ENCODE measurements at places on chromosomes 13 and 19.
A peak's percentile ranks its signal among the peaks of the same experiment; 100 is the strongest.

DNA sequence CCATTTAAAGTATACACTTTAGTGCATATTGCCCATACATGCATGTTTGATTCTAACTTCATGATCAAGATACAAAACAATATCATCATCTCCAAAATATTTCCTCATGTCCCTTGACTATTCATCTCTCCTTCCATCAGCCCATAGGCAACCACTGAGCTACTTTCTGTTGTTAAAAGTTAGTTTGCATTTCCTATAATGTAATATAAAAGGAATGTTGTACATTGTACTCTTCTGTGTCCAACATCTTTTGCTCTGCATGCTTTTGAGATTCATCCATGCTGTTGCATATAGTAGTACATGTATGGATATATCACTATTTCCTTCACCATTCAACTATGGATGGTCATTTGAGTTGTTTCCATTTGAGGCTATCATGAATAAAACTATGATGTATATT, 74.7 kb downstream of the ITGBL1 start:
- DNase-seq: no peak

DNA sequence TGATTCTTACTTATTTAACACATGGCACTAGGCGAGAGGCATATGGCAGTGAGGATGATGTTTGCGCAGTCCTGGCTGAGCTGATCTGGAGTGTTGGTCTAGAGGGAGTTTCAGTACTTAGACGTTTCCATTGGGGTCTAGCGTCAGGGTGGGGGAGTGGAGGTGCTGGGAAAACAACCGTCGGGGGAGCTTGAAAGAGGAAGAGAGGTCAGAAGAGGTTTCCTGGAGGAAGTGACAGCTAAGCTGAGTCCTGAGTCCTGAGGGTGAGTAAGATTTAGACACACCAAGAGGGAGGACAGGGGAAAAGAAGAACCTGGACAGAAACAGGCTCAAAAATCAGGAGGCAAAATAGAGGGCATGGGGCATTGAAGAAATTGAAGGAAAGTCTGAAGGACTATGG, 81.4 kb downstream of the ALOX5AP start:
- DNase-seq: no peak

- no peak for DNase-seq
Measured at GRCh38 chr19:45739498-45740439, 6.5 kb downstream of the MEIOSIN start.

DNA sequence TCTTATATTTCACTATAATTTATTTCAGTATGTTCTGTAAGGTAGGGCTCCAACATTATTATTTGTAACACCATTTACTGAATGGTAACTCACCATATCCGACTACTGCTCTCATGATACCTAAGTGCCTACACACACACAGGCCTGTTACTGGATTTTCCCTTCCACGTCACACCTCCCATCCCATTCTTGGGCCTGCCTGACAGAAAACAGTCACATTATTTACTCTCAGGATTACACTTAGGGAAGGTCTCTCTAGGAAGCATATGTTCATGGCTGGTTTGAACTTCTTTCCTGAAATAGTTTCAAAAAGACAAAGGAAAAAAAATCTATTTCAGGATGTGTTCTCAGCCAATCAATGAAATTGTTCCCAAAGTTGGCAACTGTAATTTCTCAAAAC, 102.3 kb upstream of the DOCK9 start:
- DNase-seq: no peak

- no peak for DNase-seq
Measured at GRCh38 chr19:6533746-6534418, 3.1 kb downstream of the TNFSF9 start.

GRCh38 chr13:23060959-23061358, 119.8 kb upstream of the SGCG start:
- no peak for DNase-seq

GRCh38 chr19:42091742-42092141, 15.8 kb downstream of the ZNF574 start:
- no peak for DNase-seq

DNA sequence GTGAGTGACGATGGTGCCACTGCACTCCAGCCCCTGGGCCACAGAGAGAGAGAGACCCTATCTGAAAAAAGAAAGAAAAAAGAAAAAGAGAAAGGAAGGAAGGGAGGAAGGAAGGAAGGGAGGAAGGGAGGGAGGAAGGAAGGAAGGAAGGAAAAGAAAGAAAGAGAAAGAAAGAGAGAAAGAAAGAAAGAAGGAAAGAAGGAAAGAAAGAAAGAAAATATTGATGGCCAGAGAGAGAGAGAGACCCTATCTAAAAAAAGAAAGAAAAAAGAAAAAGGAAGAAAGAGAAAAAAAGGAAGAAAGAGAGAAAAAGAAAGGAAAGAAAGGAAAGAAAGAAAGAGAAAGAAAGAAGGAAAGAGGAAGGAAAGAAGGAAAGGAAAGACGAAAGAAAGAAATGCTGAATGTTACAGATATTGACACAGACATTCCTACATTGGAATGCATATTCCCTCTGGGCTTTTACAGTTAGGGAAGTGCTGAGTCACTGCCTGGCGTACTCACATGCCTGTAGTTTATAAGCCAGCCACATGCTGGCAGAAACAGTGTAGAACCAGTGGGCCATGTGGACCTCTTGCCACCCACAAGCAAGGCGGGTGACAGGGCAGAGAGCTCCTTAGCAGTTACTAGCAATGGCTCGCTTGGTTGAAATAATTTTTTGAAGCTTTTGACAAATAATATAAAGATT, 34.6 kb upstream of the SLC46A3 start:
- DNase-seq: no peak

DNA sequence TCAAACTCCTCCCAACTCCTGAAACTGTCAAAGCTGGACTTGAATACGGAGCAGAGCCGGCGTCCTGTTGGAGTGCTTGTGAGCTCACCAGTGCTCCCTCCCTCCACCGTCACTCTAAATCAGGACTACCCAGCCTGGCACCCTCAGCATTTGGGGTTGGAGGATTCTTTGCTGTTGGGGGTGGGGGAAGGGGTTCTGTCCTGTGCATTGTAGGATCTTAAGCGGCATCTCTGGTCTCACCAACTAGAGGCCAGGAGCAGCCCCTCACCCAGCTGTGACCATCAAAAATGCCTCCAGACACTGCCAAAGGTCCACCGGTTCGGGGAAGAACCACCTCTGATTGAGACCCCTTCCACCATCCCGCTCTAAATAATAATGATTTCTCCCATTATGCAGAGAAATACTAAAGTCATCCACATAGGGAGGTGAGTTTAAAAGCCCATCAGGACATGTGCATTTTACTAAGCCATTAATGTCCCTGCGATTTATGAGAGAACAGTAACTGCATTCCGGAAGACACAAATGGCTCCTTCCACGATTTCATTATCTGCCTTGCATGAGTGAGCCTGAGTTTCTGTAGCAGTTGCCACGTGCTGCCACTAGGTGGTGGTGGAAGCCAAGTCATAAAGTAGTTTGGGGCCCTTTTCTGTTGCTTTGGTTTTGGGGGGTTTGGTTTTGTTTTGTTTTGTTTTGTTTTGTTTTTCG, 16.1 kb upstream of the USP29 start:
- DNase-seq: peak; percentile 75

- no peak for DNase-seq
Measured at GRCh38 chr19:14337510-14337909, 43.7 kb upstream of the ADGRE5 start.

- DNase-seq: no peak
Measured at GRCh38 chr13:66492479-66492878, 737.7 kb downstream of the PCDH9 start.

DNA sequence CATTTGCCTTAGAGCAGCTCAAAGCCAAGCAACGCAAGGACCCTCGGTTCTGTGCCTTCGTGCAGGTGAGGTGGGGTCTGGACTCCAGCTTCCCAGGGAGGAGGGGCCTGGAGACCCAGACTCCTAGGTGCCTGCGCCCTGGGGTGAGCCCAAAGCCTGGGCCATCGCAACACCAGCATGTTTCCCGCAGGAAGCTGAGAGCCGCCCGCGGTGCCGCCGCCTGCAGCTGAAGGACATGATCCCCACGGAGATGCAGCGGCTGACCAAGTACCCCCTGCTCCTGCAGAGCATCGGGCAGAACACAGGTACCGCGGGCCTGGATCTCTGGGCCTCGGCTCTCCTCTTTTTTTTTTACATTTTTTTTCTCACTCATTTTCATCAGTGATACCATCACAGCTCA, 19.6 kb downstream of the ARHGEF1 start:
- DNase-seq: no peak

DNA sequence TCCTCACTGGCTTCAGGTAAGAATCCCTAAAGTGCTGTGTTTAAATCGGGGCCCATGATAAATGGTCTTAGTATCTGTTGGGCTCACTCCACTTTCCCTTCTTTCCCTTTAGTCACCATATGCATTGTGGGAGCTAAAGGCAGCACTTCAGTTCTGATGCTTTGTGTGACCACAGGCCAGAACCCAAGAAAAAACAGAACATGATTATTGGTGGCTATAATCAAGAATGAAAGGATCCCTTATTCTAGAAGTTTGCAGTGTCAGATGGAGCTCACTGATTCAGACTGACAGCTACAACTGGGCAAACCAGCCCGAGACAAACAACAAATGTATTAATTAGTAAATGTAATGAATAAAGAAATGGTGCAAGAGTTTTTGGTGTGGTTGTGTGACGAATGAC, 57.3 kb upstream of the POMP start:
- no peak for DNase-seq

GRCh38 chr13:71714802-71715375, 152.1 kb downstream of the DACH1 start:
- no peak for DNase-seq

DNA sequence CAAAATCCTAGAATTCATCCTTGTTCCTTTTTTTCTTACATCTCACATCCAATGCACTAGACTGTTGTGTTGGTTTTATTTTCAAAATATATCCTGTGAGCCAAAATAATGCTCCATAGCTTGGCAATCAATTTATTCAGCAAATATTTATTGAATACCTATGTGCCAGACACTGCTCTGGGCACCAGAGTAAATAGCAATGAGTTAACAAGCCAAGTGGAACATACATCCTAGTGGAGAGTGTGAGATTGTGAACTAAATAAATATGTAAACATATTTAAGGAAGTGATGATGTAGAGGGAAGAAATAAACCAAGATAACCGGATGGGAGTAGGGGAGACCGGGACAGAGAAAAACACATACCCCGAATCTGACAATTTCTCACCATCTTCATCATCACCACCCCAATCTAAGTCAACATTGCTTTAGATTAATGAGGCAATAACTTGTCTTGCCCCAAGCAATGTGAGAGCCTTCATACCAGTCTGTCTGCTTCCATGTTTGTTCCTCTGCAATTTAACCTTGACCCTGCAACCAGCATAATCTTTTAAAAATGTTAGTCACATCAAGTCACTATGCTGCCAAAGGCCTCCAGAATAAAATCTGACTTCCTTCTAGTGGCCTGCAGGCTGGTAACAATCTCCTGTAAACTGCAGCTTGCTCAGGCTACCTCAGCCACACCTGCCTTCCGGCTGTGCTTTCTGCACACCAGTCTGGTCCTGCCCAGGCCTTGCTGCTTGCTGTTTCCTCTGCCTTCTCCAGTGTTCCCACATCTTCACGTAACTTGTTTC, 199.2 kb downstream of the DLEU7 start:
- DNase-seq: no peak

DNA sequence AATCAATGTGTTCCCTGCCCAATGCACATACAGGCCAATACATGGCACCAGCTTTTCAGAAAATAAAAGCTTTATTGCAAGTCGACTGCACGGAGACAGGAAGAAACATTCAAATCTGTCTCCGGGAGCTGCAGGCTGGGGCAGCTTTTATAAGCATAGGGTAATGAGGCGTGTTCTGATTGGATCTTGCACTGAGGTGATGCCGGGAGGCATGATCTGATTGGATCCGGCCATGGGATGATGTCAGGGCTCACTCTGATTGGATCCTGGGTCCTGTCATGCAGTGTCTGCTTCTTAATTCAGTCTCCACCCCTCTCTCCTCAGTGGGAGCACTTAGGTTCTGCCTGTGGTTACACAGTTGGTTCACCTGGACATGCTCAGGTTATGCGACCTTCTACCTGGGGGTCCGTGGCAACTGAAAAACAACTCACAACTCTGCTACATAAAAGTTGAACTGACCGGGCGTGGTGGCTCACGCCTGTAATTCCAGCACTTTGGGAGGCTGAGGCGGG, 11.8 kb upstream of the FBN3 start:
- no peak for DNase-seq

- no peak for DNase-seq
Measured at GRCh38 chr19:44553478-44554171, 24.1 kb upstream of the CEACAM20 start.

- no peak for DNase-seq
Measured at GRCh38 chr13:94660695-94661326, 51.5 kb downstream of the SOX21 start.

DNA sequence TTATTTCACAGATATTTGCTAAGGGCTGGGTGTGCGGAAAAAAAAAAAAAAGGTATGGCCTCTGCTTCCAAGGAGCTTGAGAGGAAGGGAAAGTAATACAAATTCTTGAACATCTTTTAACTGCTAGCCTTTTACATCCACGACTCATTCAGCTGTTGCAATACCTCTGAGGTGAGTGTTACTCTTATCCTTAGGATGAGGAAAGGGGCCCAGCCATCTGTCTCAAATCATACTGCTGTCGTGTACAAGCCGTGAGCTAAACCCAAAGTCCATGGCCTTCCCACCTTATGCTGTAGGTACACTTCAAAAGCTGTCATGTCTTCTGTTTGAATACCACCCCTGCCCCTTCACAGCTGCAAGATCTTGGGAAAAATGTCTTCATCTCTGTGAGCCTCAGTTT, 146.8 kb downstream of the KCNRG start:
- no peak for DNase-seq

DNA sequence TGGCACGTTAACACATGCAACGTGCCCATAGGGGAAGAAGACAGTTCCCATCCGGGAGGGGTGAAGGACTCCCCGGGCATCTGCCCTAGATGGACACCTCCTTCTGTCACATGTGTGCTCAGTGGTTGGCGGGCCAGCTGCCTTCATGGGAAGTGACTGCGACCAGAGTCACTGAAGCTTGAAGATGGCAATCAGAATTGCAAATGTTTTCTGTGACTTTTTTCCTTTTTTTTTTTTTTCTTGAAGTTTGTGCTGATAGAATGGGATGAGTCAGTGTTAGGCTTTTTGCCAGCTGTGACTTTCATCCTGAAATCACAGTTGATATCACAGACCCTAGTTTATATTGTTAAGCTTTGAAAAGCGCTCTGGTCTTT, 109.2 kb upstream of the MCF2L start:
- no peak for DNase-seq

DNA sequence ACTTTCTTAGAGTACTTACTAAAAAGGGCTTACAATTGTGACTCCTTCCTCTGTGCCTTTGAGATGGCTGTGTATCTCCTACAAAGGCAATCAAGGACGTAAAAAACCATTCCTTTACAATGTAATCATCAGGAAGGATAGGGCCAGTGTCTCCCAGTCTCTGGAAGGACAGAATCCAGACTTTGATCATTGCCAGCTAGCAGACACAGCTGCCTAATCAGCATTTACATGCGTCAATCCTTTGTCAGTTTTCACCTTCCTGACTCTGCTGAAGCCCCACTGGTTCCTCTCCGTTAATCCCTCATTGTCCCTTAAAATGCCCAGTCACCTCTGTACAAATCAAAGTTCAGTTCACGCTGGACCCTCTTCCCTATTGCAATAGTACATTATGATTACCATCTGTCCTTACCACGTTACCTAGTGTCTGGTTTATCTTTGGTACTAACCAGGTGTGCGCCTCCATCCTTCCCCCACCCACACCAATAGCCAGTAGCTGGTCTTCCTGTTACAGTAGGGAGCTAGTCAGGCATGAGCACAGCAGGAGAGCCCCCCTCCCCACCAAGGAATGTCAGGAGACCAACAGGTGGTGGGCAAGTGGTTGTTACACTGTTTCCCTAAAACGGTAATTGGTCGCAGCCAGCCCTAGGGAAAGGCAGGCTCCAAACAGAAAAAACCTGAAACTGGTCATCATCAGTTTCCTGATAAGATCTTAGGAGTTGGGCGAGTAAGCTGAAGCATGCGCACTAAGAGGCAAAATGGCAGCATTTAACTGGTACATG, 49.7 kb downstream of the TGDS start:
- no peak for DNase-seq

Measured in ovary (tissue), 10 donors.